ENCODE measurements at places on chromosomes 7 and 10.

GRCh38 chr7:142669074-142669654 is 80.1 kb upstream of the PRSS1 start:
- DNase-seq = peak; percentile 5

DNA sequence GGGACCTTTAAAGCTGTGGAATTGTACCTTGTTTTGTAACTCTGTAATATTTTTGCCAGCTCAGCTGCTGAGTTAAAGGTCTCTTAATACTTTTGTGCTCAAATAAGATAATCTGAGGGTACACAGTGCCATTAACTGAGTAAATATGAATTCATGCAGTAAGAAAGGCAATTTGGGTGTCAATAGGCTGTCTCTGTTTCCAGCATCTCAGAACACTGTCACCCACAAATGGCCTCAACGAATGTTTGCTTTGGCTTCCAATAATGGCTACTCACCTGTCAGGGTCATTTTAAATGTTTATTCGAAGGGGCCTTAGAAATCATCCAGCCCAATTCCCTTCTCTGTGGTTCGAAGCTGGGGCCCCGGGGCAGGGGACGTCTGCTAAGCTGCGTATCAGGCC is 225.4 kb downstream of the ZMYND11 start:
- DNase-seq = no peak

GRCh38 chr7:118142012-118142411 is 42.0 kb upstream of the LSM8 start:
- DNase-seq = no peak

- no peak for DNase-seq
Observed at GRCh38 chr7:29975561-29975960, 14.0 kb downstream of the SCRN1 start.
